Sciatic nerve (tissue), 2 donors: ENCODE measurements at places on chromosomes 1 and 21.
A peak's percentile ranks its signal among the peaks of the same experiment; 100 is the strongest.

DNA sequence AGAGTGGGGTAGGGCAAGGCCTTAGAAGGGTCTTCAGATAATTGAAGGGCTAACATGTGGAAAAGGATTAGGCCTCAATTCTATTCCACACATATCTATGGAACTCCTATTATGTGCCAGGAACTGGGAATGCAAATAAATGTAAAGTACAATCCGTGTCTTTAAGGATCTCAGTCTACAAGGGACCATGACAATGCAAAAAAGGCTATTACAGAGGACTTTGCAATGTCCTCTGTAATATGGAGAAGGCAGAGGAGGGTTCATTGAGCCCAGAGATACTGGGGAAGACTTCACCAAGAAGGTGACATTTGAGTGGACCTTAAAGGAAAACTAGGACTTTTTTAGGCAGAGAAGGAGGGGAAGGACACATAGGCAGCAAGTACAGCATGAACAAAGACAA is 4.5 kb upstream of the SCMH1 start:
- DNase-seq: no peak

GRCh38 chr1:71783071-71783470 is 499.3 kb downstream of the NEGR1 start:
- no peak for DNase-seq

- no peak for DNase-seq
These were observed 11.7 kb downstream of the OLFML3 start for GRCh38 chr1:113990961-113991360.

DNA sequence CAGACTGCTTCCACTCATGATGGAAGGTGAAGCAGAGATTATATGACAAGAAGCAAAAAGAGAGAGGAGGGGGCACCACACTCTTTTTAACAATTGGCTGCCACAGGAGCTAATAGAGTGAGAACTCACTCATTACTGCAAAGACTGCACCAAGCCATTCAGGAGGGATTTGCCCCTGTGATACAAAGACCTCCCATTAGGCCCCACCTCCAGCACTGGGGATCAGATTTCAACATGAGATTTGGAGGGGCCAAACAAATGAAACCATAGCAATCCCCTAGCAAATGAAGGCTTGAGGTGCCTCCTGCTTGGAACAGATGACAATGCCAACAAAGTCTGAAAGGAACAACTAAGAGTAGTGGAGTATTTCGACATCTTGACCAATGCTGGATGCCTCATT is 122.5 kb upstream of the COA6 start:
- no peak for DNase-seq

- DNase-seq: no peak
These were observed 92.5 kb upstream of the CD55 start for GRCh38 chr1:207228987-207229386.

GRCh38 chr1:68230484-68230802 is 1.9 kb downstream of the WLS start:
- DNase-seq: peak; percentile 53

GRCh38 chr1:90246069-90246468 is 251.2 kb downstream of the ZNF326 start:
- DNase-seq: no peak

DNA sequence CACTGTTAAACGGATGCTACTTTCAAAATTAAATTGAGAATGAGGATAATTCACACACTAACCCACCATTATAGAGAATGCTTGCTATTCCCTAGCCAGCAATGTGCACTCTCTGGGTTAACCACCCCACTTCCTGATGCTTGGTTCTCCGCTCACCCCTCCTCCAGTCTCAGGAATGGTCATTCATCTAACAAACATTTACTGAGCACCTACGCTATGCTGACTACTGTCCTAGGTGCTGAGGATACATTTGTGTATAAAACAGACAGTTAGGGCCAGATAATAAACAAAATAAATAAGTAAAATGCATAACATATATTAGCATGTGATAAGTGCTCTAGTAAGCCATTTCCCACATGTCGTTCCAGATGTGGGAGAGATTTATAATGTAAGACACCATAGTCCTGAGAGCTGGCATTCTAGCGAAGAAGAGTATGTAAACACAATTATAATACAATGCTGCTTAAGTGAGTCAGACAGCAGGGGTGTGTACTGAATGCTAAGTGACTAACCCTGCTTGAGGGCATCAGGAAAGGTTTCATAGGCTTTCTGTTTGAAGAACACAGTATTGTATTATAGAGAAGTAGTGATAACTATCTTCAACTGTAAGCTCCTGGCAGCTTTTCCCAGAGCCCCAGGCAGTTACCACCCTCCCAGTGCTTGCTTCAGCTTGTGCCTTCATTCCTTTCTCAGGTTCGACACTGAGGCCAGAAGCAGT is 126.7 kb upstream of the CACHD1 start:
- no peak for DNase-seq

- no peak for DNase-seq
These were observed 284.4 kb downstream of the KCNT2 start for GRCh38 chr1:196323869-196324268.

GRCh38 chr1:225347123-225347683 is 80.6 kb downstream of the LBR start:
- DNase-seq: no peak

DNA sequence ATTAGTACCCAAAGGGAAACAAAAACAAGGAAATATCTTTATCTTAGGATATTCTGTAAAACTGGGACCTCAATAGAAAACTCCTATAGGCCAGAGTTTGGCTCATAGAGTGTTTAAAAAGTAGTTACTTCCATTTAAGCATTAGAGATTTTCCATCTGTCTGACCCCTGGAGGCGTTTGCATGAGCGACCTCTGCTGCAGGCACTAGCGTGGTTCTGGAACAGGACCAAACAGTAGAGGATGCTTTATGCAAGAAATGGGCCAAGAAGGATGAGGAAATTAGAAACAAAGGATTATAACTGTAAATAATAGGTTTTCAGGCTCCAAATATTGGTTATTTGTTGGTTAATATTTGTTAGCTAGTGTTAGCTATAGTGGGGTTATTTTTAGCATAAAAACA is 5.7 kb downstream of the ZBTB40 start:
- DNase-seq: no peak

- no peak for DNase-seq
These were observed 50.3 kb downstream of the GPR161 start for GRCh38 chr1:168086438-168086837.

DNA sequence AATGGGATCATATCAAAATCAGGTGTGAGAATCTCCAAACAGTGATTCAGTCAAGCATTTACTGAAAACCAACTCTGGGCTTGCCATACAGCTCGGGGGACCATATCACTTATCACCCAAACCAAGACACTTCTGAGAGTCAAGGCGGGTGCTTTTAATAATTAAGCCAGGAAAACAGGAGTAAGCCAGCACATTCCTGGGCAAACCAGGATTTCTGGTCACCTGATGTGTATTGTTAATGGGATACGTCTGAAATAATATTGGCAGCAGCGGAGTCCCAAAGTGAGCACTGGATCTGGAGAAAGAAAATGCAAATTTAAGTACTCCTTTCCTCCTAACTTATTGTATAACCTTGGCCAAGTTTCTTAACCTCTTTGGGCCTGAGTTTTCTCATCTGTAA is 17.6 kb downstream of the OSCP1 start:
- no peak for DNase-seq

DNA sequence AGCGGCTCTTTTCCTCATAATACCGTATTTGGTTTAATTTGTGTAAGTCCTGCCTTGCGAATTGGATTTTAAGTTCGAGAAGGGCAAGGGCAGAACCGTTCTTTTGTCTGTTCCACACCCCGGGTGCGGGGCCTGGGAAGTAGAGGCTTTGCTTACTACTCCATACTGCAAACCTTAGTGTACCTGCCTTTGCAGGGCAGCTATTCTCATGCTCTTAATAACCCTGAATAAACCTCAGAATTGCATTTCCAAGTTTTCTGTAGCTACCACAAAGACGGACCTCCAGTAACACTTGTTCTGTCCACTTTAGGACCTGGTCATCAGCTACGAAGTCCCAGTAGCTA is 657 bp upstream of the HNRNPU start:
- no peak for DNase-seq

- no peak for DNase-seq
These were observed 24.9 kb upstream of the VPS26C start for GRCh38 chr21:37292041-37292440.

DNA sequence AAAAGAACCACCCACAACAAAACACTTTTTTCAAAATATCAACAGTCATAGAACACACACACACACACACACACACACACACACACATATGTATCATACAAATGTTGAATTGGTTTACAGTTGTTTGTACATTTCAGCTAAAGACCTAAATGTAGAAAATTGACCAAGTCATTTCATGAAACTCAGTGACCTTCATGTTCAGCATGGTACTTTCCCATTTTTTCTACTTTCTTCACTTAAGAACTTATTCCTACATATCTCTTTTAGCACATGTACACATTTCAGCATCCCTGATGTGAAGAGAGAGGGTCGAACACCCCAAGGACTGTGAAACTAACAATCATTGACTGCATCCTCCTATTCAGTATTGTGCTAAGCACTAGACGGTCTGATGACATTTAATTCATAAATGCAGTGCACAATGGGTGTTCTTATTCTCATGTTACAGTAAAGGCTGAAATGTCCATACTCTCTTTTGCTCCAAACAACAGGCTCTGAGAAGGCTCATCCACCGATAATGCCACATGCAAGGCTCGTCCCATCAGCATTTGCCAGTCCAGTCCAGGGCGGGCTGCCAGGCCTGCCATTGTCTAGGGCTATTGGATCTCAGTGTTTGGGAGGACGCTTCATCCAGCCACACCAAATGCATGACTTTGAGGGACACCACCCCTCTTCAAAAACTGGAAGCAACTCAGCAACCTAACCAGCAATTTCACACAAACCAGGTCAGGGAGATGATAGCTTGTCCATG is 150.1 kb upstream of the RUNX1 start:
- no peak for DNase-seq

DNA sequence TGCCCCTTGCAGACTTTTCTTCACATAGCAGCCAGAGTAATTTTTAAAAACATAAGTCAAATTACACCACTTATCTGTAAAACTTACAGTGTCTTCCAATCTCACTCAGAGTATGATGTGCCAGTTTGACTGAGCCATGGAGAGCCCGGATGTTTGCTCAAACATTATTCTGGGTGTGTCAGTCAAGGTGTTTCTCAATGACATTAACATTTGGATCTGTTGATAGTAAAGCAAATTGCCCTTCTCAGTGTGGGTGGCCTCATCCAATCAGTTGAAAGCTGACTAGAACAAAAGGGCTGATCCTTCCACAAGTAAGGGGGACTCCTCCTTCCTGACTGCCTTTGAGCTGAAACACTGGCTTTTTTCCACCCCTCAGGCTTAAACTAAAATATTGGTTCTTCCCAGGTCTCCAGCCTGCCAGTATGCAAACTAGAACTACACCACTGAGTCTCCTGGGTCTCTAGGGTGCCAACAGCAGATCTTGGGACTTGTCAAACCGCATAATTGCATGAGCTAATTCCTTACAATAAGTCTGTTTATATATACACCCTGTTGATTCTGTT is 157.9 kb upstream of the CTTNBP2NL start:
- no peak for DNase-seq

DNA sequence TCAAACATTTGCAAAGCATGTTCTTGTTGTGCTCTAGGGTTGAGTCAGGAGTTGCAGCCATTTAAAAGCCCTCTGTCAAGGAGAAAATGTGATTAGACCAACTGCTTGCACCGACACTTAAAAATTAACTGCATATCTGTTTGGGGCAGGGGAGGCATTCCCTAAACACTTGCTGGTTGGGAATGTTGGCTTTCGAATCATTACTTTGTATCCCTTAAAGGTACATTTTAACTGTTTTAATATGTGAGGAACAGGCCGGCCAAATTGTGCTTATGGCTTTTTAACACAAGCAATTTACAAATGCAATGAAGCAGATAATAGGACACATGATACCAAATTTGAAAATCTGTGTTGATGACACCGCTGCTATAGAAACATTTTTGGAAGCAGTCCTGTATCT is 159.1 kb downstream of the LHX8 start:
- DNase-seq: no peak

DNA sequence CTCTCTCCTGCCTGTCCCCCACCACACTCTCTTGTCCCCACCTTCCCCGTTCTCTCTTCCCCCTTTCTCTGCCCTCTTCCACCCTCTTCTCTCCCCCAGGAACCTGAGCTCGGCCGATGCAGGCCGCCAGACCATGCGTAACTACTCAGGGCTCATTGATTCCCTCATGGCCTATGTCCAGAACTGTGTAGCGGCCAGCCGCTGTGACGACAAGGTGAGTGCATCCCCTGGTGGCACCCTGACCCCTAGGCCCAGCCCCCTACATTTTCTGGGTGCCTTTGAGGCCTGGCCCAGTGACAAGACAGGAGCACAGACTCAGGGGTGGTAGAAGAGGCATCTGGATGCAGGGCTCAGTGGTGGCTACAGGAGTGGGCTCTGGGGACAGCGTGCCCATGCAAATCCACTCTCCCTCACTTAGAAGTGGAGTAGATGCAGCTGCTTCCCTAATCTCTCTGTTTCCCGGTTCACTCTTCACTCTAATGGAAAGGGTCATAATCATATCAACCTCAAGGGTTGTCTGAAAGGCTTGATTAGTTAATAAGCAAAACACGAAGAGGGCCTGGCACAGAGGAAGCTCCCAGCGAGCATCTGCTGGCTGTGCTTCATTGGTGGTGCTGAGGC is 37.0 kb downstream of the PKP1 start:
- DNase-seq: no peak

DNA sequence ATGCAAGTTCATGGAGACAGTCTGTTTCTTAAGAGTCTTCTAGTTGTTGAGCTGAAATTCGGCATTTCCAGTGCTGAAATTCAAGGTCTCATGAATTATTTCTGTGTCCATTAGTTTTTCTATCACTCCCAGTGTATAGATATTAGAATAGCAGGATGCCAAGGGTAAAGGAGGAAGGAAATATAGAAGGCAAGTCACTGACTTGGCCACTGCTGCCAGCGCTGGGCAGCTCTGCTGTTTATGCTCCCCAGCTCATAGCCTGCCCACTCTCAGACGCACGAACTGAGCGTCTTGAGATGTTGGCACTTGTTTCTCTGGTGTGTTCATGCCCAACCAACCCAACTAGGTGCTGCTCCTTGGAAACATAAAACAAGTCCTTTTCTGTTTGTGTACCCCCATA is 110.1 kb downstream of the SLC45A1 start:
- no peak for DNase-seq

GRCh38 chr1:151984313-151984956 is 9.2 kb downstream of the S100A10 start:
- no peak for DNase-seq

DNA sequence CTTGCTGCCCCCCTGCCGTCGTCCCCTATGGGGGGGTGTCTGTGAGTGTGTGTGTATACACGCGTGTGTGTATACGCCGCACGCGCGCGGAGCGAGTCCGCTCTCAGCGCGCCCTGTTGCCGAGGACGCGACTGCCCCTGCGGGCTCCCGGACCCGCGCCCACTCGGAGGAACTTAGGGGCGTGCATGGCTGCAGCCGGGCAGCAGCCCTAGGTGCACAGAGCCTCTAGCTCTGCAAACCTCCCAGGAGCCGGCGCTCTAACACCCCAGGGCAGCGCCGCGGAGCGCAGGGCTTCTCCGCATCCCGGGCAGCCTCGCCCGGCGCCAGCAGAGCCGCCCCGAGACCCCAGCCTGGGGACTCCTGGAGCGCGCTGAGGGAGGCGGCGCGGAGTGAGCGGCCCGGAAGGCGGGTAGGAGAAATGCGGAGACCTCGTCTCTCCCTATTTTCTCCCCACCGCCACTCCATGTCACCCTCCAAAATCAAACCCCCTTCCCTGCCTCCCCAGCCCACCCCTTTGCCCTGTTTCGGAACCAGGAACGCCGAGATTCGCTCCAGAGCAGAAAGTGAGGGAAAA is 574 bp downstream of the ITPKB start:
- peak; percentile 69 for DNase-seq
